ENCODE measurements at places on chromosomes 16 and 17.
A peak's percentile ranks its signal among the peaks of the same experiment; 100 is the strongest.

GRCh38 chr16:81076566-81077075, 417 bp downstream of the C16orf46 start:
- DNase-seq: peak; percentile 95

GRCh38 chr16:10338426-10338825, 47.4 kb upstream of the ATF7IP2 start:
- DNase-seq: no peak

DNA sequence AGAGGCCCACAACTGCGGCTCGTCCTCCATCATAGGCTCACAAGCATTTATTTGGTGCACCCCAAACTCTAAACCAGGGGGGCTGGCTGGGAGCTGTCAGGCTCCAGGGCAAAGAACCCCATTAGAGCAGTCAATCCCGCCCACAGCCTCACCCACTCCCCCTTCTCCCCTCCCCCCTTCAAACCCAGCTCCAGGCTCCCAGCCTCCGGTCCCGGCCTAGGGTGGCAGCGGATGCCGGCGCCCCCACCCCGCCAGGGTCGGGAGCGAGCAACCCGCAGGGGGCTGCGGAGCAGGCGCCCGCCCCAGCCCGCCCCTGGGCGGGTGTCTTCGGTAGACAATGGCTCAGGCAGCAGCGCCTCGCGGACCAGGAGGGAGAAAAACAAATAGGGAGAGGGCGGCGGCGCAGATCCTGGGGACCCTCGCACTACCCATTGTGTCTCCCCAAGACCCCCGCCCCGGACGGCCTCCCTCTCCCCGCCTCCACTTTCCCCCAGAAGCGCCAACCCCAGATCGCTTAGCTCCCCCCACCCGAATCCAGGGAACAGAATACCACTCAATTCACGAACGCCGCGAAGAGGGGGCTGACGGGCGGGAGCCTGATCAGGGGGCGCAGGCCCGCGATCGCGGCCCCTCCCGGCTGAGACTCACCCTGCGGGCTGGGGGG, 572 bp downstream of the FAM171A2 start:
- no peak for DNase-seq

- no peak for DNase-seq
These were observed 11.5 kb upstream of the LGALS3BP start for GRCh38 chr17:78991017-78991738.

DNA sequence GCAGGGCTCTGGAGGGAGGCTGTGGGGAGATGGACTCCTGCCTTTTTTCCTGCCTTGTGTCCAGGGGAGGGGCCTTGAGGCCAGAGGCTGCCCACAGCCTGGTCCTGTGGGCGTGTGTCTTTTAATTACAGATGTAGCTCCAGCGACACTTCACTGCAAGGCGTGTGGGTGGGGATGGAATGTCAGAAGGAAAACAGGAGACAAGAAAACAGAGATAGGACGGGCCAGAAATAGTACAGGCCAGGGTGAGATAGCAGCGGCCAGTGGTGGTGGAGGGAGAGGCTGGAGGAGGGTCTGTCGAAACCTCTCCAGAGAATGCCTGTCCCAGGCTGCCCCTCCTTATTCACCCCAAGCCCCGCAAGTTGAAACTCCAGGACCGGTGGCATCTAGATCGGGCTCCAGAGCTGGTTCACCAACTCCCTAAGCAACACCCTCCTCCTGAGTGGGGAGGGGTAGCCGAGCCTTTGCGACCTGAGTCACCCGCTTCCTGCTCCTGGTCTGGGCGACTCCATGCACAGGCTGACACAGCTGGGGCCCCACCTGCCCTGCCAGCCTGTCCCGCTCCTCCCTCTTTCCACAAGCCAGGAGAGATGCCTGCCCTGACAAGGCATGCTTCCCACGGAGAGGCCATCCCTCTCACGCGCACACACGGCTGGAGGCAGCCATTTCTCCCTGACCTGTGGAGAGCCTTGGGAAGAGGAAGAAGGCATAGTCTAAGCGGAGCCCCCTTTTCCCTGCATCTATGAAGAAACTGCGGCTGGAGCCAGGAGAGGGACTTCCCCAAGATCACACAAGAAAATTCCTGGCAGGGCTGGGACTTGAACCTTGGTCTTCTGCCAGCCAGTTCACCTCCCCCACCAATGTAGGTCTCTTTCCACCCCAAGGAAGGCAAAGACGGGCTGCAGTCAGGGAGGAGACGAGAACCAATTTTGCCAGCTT, 6.6 kb upstream of the JUP start:
- DNase-seq: no peak

GRCh38 chr17:38917259-38917658, 8.2 kb upstream of the LASP1NB start:
- DNase-seq: no peak

GRCh38 chr17:42950044-42950783, 14.0 kb downstream of the AARSD1 start:
- DNase-seq: no peak

- no peak for DNase-seq
These were observed 25.0 kb downstream of the ZNF750 start for GRCh38 chr17:82814834-82815233.

DNA sequence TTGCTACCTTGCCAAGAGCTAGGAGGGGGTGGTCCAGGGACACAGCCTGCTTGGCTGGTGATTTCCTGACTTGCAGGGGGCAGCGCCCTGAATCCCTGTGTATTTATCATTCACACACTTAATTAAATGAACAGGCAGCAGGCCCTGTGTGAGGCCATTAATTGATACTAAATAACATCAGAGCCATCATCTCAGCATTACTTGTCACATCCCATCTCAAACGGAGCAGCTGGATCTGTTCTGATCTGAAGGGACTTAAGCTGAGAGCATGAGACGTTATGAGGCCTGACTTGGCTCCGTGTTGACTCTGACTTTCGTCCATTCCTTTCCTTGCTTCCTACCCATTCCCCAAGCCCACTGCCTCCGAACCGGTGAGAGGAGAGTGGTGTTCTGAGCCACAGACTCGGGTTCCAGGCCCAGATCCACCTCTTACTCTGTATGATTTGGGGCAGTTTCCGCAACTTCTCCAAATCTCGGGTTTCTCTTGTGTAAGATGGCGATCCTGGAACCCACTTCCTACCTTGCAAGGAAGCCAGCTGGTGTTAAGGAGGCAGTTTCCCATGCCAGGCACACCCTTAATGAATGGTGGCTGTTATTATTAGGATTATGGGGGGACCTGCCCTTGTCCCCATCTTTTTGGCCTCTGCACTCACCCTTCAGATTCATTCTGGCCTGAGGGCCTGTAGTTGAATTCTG, 33.8 kb downstream of the CACNA1G start:
- DNase-seq: no peak

- DNase-seq: no peak
These were observed 1.5 kb downstream of the DLX3 start for GRCh38 chr17:49993423-49994060.

DNA sequence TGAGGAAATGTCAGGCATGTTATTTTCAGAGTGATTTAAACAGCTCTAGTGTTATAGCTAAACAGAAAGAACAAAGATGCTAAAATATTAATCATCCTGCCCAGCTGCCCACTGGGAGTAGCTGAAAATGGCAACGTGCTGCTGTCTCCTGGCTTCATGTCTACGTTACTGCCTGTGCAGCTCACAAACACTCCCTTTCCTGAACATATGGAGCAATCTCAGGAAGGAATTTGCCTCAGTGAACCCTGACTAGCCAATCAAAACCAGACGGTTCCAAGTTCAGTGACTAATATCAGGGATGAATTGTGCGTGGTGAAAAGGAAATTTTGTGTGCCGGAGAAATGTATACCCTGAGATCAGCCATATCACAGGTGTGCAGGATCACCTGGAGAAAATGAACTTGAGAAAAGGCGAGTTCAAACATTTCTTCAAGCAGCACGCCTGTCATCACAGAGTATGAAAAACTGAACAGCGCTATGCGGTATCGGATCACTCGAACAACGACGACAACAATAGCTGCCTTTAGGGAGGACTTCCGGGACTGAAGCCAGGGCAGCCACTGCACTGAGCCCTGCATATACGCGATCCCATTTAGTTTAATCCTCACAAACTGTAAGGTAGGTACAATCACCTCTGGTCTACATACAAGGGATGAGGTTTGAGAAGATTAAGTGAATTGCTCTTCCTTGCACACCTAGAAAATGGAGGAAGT, 110.3 kb downstream of the STX8 start:
- DNase-seq: no peak

GRCh38 chr17:34246446-34246845, 8.6 kb upstream of the CCL2 start:
- no peak for DNase-seq

GRCh38 chr17:41821776-41822175, 9.0 kb downstream of the FKBP10 start:
- no peak for DNase-seq

DNA sequence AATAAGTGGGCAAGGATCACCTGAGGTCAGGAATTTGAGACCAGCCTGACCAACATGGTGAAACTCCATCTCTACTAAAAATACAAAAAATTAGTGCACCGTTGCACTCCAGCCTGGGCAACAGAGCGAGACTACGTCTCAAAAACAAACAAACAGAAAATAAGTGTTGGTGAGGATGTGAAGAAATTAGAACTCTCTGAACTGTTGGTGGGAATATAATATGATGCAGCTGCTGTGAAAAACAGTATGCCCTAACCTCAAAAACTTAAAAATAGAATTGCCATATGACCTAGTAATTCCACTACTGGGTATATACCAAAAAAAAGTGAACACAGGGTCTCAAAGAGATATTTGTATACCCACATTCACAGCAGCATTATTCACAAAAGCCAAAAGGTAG, 26.1 kb downstream of the GLG1 start:
- no peak for DNase-seq

GRCh38 chr16:2028146-2028545, 1.4 kb downstream of the NHERF2 start:
- DNase-seq: no peak

GRCh38 chr16:8950580-8951077, 13.1 kb downstream of the USP7 start:
- DNase-seq: no peak

DNA sequence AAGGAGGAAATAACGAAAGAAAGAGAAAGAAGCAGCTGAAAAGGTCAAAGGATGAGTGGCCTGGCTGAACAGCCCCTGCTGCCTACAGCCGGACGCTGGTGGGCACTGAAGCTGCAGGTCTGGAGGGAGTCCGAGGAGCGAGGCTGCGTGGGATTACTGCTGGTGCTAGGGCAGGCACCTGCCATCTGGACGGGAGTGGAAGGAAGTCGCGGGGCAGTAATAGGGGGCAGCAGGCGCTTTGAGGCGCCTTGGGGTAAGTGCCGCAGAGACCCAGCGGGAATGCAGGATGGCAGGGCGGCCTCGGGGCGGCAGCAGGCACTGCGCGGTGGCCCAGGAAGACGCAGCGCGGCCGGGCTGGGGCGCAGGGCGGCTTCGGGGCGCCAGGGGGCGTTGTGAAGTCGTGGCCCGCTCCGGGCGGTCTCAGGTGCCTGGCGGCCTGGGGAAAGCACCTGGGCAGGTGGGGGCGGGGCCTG, 303 bp upstream of the SCNN1G start:
- peak; percentile 22 for DNase-seq

DNA sequence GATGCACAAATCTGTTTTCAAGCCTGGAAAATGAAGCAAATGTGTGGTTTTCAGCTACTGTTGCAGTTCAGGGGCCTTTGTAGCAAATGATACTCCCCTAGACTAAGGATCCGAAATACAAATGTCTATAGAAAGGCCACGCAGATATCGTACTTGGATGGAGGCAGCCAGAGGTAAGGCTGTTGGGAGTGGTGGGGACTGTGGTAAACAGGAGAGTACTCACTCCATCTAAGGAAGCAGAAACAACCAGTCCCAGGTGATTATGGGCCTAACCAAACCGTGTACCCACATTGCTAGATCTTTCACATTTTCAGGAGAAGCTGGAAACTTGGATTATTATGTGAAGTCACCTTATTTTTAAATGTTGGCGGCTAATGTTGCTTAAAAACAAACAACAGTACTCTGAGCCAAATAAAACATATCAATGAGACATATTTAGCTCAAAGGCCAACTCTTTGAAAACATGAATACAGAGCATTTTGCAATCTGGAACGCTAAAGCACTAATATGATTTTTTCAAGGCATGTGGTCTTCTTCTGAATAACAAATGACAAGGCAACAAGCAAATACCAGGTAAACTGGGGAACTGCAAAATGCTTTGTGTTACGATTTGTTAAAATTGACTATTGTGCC, 110.1 kb downstream of the YPEL2 start:
- DNase-seq: no peak

GRCh38 chr17:9247401-9247938, 226.2 kb downstream of the NTN1 start:
- no peak for DNase-seq

DNA sequence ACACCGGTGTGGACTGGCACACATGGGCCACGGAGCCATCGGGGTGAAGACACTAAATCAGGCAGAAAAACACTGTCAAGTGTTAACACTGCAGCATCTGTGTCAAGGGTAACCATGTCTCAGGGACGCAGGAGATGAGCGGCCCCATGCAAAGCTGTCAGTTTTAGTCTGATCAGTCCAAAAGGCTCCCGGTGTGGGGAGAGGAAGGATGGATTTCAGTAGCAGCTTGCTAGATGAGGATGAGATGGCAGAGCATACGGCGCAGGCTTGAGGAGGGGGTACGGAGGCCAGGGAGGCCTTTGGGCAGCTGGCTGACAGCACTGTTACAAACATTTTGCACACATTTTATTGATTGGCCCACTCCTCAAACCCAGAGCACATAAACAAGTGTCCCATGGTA, 98.1 kb downstream of the GNAO1 start:
- no peak for DNase-seq

- DNase-seq: no peak
These were observed 30.4 kb downstream of the SOCS3 start for GRCh38 chr17:78329263-78330059.

GRCh38 chr16:50688867-50689266, 4.5 kb upstream of the NOD2 start:
- no peak for DNase-seq

- DNase-seq: no peak
These were observed 1.8 kb upstream of the CDC42EP4 start for GRCh38 chr17:73313526-73314127.

DNA sequence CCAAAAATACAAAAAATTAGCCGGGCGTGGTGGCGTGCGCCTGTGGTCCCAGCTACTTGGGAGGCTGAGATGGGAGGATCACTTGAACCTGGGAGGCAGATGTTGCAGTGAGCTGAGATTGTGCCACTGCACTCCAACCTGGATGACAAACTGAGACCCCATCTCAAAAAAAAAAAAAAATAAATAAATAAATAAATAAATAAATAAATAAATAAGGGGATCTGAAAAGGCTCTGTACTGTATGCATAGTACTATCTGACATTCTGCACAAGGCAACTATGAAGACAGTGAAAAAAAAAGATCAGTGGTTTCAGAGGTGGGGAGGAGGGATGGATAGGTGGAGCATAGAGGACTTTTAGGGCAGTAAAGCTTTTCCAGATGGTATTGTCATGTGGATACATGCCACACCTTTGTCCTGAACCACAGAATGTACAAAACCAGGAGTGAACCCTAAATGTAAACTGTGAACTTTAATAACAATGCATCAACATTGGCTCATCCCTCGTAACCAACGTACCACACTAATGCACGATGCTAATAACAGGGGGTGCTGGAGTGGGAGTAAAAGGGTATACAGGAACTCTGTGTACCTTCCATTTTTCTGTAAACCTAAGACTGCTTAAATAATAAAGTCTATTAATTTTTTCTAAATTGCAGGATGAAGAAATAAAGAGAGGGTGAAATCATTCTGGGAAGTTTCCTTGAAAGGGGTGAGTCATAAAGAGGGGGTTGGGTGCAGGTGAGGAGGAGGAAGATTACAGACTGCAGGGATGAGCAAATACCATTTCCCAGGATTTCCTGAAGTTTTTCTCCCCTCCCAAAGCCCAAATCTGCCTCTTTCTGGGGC, 155.8 kb upstream of the SDK2 start:
- DNase-seq: no peak
